ENCODE measurements at places on chromosomes 7 and 10.

- no peak for DNase-seq
Observed at GRCh38 chr7:147982307-147982706, 608.3 kb upstream of the C7orf33 start.

DNA sequence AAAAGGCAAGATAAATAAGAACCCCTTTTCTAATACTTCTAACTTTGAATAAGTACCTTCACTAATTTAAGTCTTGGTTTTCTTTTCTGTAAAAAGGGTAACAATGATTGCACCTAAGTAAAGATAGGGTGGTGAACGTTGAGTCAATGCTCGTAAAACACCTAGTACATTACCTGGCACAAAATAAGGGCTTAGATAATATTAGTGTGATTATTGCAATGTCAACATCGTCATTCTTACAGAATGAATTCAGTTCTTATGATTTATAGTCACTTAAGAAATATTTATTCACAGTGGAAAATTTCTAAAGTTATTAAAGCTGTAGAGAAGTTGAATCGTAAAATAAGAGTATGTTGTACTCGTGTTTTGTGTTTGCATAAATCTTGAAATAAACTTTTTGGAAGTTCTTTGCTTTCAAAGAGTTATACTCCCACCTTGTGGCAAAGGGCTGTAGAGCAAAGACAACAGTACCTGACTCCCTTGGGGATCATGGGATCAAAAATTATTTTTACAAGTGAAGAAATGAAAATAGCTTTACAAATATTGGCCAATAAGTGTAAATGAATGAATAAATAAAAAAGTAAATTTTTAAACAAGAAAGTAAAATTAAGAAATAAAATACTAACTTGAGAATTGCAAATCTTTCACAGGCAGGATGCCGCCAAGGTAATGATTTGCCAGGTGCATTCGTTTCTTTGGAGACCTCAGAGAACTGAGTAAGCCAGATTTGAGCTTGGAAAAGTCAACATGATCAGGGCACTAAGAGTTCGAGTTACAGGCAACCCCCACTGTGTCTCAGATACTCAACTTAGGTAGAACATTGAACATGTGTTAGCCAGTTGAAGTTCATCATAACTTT, 285.8 kb upstream of the CACNA2D1 start:
- DNase-seq, result no peak

GRCh38 chr7:122304319-122304975, at the start of gene FEZF1:
Gene FEZF1 (minus strand): TSS chr7:122304750. CDS start chr7:122304437, 313 bp downstream.
- DNase-seq, result no peak

GRCh38 chr7:33998476-33998875, 93.1 kb downstream of the BMPER start:
- no peak for DNase-seq

- DNase-seq, result no peak
Observed at GRCh38 chr7:43148161-43148731, 35.8 kb downstream of the HECW1 start.

GRCh38 chr7:108135446-108136190, 5.5 kb upstream of the LAMB4 start:
- DNase-seq, result no peak

DNA sequence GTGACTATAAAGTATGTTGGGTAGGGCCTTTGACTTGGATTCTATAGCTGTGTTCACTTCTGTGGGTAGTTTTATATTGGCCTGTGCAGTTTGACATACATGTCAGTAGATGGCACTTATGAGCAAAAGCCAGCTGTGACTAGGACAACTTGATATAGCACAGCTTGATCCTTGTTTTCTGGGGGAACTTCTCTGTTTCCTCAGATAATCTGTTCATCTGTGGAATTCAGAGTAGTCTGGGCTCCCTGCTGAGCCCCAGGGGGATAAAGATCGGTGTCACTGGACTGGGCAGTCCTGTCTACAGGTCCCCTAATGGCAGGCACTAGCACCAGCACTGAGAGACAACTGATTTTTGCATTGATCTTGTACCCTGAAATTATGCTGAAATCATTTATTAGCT, 25.4 kb downstream of the CYP2C9 start:
- no peak for DNase-seq

GRCh38 chr10:33594475-33594874, 260.0 kb upstream of the NRP1 start:
- DNase-seq, result no peak

DNA sequence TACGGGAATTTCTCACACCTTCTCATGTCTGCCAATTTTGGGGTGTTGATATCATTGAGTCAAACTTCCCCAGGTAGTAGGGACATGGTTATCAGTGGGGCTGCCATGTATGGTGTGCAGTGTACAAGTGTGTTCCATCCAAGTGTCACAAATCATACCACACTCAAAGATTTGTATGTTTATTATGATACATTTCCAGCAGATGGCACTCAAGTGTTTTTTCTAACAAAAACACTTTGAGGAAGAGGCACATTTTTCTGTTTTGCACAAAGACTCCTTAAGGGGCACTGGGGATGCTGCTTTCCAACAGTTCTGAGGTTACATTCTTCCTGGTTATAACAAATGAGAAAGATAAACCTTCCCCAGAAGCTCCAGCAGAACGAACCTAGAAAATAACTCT, 414.5 kb downstream of the REEP3 start:
- no peak for DNase-seq

- no peak for DNase-seq
Observed at GRCh38 chr10:77770868-77771175, 133.2 kb upstream of the KCNMA1 start.

GRCh38 chr10:99365736-99366135, 36.6 kb downstream of the CNNM1 start:
- no peak for DNase-seq

DNA sequence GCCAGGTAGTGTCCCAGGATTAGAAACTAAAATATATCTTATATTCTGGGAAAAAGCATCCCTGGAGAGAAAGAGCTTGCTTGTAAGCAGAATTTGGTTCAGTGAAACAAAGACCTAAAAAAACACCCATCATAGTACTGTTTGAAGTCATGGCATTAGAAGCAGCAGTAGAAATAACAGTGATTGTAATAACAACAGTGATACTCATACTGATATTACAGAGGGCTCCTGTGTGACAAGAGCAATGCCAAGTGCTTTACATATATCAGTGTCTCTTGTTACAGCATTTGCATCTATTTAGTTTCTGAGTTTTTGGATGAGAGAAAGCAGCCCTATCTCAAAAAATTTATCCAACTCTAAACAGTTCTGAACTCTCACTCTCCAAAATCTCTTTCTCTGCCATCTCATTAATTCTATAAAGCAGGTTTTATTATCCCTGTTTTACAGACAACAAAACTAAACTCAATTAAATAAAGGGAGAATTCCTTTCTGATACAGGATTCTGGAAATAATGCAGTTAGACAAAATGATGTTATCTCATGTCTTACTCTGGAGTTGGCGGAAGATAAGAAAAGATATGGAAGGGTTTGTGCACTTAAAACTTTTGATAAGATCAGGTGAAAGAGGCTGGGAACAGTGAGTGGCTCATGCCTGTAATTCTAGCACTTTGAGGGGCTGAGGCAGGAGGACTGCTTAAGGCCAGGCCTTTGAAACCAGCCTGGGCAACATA, 146.5 kb upstream of the AOAH start:
- DNase-seq, result no peak

GRCh38 chr7:37208528-37208927, 240.1 kb downstream of the ELMO1 start:
- no peak for DNase-seq

DNA sequence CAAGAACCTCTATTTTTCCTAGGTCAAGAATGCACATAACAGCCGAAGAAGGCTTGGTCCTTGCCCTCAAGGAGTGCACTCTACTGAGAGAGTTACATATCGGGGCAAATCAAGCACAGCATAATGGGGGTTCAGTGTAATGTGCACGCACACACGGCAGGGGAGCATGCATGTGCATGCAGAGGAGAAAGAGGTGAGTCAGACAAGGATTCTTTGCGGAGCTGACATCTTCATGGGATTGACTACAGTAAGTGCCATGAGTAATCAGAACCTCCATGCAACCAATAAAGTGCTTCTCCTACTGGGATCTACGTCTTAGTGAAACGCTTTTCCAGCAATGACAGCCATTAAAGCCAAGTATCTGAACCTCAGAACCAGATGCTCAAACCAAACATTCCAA, 123.6 kb downstream of the RNF216 start:
- no peak for DNase-seq

- DNase-seq, result no peak
Observed at GRCh38 chr10:66463611-66464010, 462.2 kb upstream of the LRRTM3 start.

Measured in activated effector memory CD4-positive, alpha-beta T cell treated with Interleukin-2 at 50 U/mL for 16 hours (primary cell).